Lung (tissue), 17 donors: ENCODE measurements at places on chromosomes 4 and X. TPM values are rescaled to one million over a fixed set of nuclear protein-coding genes. Genes with fewer than 3 reads are reported as not detected.

The CTAG1A gene
- total RNA-seq, result not detected

The ZBTB33 gene
- total RNA-seq, result 10.6 TPM

The LGI2 gene
- total RNA-seq, result 1.8 TPM

The PDLIM3 gene
- 42.0 TPM for total RNA-seq

The SOD3 gene
- total RNA-seq, result 101 TPM

The PABPC1L2B gene
- not detected for total RNA-seq

DNA sequence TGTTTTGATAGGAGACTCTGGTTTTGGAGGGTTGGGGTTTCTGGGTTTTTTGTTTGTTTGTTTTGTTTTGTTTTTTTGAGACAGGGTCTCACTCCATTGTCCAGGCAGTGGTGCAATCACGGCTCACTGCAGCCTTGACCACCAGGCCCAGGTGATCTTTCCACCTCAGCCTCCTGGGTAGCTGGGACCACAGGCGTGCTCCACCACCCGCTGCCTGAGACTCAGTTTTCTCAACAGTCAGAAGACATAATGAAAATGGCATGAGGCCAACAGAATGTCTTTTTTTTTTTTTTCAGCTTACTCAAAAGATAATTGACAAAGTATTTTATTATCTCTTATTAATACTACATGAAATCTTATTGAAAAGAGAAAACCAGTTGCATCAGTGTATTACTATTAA, 32.4 kb downstream of the TNIP2 start:
- DNase-seq, result no peak

GRCh38 chr4:37540486-37540885, 145.7 kb downstream of the RELL1 start:
- DNase-seq, result peak; percentile 18

GRCh38 chr4:58541926-58542325, 1431.7 kb upstream of the IGFBP7 start:
- DNase-seq, result peak; percentile 67

DNA sequence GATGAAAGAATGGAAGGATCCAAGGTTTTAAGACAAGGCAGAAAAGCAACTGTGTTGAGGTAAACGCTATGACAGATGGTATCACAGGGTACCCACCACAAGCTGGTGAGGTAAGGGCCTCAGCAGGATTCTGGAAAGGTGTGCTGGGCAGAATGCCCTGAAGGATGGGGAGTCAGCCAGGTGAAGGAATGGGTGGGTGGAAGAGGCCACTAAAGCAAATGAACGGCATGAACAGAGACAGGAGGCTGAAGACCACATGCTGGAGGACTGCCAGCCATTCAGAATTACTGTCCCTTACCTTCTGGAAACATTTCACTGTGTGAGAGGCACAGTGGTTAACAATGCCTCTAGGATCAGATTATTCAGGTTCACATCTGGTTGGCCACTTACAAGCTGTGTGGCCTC, 23.6 kb downstream of the GPRIN3 start:
- no peak for DNase-seq

DNA sequence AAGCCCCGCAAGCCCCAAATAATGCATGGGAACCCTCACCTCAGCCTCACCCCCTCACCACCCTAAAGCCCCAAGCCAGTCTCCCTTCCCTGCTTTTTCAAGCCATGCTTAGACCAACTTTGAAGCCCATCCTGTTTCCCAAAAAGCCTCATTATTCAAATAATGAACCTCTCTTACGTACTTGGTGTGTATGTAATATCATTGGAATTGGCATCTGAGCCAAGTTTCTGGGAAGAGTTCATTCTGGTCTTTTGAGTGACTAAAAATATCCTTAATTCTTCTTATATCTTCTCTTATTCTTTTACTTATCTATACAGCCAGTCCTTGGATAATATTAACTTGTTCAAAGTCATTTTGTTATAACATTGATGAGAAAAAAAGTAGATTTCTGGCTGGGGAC, 875.8 kb upstream of the SLIT2 start:
- no peak for DNase-seq

GRCh38 chr4:99965674-99966350, 15.7 kb upstream of the H2AZ1 start:
- DNase-seq, result no peak

- DNase-seq, result no peak
These were observed 94.2 kb upstream of the MYOZ2 start for GRCh38 chr4:119041396-119041795.

DNA sequence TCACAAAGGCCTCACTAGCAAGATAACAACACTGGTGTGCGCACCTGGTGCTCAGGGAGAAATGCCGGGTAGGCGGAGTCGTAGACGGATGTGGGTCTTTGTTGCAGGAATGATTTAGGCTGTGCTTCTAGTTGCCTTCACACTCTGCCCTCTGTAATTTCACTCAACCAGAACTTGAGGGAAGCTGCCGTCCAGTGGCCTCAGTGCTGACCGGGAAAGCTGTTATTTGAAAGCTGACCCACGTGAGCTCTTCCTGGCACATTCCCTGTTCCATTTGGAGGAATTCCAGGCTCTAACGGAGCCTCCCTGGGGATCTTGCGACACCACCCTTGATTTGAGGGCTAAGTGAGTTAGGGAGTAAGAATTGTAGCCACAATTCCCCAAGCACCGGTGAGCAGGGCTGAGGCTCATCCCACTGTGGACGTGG, 15.9 kb downstream of the SH3TC1 start:
- peak; percentile 94 for DNase-seq

GRCh38 chr4:63919636-63920365, 489.4 kb downstream of the TECRL start:
- DNase-seq, result no peak

DNA sequence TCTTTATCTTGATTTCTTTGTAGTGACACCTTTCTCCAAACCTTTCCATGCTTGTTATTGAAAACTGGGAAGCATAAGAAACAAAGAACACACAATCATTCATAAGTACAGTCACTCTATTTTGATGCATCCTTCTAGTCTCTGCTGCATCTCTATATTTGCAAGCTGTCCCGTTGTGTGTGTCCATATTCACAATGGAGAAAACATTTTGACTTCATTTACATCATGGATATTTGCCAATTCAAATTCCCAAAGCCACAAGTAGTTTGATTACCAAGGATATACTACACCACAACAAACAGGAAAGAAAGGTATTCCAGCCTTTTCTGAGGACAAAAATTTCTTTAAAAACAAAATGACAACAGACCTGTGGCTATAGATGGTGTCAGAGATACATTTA, 673.8 kb downstream of the STIM2 start:
- no peak for DNase-seq

DNA sequence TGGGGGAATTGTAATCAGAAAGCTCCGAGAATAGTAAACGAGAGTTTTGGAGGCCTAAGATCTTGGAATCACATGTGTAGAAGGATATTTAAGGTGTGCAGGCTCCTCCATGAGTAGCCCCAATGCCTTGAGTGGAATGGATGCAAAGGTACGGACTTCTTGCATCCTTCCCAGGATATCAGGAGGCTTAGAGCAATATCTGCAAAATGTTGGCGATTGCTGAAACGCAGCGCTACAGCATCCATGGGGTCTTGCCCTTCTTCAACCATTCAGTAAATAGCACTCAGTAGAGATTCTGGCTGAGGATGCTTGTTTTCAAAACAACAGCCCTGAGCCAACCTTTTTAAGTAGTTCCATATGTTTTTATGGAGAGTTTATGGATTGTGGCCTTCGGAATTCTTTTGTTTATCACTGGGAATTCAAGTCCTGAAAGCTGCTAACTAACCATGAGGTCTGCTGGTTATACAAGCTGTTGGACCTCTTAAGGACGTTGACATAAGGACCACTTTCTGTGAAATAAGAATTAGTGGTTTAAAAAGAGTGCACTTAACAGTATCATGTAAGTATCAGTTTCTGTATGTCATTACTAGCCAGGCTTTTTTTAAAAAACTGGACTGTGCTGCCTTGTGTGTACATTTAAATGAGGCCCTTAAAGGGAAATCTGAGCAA, 228.8 kb upstream of the PGRMC2 start:
- DNase-seq, result peak; percentile 97

- peak; percentile 4 for DNase-seq
These were observed 581.6 kb upstream of the DIAPH2 start for GRCh38 chrX:96102997-96103396.
